SK-N-DZ (cell line): ENCODE measurements at places on chromosomes 1 and 21.
A peak's percentile ranks its signal among the peaks of the same experiment; 100 is the strongest.

DNA sequence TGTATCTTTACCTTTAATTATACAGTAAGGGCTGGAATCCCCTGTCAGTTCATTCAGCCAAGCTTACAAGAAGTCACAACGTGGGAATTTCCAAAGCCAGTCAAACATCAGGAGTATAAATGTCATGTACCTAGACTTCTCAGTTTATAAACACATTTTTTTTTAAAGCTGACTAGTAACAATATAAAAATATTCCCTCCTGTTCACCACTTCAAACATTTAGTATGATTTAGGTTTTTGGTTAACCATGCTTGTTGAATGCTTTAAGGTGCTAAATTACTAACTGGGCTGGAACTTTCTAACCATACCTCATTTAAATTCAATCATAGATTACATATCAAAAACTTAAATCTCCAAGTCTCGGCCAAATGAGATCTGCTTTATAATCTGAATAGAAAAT lies 44.0 kb downstream of the JAK1 start:
- DNase-seq = no peak

DNA sequence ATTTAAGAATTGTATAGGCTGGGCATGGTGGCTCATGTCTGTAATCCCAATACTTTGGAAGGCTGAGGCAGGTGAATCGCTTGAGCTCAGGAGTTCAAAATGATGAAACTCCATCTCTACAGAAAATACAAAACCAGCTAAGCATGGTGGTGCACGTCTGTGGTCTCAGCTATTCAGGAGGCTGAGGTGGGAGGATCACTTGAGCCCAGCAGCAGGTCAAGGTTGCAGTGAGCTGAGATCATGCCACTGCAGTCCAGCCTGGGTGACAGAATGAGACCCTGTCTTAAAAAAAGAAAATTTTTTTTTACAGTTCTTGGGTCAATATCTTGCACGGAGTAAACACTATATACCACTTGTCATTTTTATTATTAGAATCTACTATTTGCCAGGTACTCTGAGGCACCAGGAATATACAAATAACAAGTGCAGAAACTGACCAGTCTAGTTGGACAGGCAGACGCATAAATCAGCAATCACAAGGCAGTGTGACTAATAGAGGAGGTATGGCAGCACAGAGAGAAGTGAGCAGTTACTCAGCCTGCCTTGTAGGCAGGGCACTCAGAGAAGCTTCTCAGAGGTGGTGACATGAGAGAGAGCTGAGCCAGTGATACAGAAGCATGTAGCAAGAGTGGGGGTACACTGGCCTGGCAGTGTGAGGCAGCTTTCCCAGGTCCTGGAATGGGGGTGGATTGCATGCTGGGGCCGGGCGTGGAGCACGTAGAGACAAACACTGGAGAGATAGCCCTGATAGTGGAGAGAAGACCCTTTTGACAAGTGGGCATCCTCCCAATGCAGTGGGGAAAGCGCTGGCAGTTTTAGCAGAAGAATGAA lies 8.0 kb downstream of the PHLDA3 start:
- no peak for DNase-seq

- no peak for DNase-seq
These were observed 17.7 kb downstream of the TUT4 start for GRCh38 chr1:52534928-52535764.

- no peak for DNase-seq
These were observed 301.4 kb upstream of the ADAMTS5 start for GRCh38 chr21:27268290-27268689.

GRCh38 chr21:46119637-46120271 lies 21.8 kb downstream of the COL6A2 start:
- no peak for DNase-seq

DNA sequence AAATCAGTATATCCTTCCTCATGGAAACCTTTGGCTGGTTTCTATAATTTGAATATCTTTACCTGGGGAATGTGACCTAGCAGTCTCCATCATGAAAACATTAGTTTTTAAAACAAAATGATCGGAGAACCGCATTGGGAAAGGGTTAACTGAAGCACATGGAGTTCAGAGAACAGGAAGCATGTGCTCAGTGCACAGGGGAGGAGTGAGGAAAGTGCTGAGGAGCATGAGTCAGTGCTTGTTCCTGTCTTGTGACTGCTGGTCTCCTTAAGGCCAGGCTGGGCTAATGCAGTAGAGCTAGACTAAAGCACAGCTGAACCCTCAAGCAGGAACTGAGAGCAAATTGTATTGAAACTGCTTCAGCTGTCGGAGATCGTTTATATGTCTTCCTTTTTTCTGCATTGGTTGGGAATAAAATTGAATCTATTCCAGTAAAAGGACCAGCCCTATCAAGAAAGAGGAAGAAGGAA lies 5.8 kb downstream of the IFI16 start:
- no peak for DNase-seq

DNA sequence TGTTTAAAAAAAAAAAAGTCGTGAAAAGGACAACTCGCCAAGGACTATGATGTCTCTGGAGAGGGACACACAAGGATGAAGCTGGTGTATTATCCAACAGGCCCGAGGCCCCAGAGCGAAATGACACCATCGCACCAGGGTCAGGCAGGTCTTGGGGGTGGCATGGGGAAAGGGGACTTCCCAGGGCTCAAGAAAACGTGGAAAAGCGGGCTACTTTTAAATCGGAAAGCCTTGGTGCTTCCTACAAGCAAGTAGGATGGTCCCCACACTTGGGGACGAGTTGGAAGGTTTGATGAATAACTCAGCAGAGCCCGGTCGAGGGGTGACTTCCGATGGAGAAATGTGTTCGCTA lies 505 bp upstream of the GNPAT start:
- DNase-seq = no peak

- no peak for DNase-seq
These were observed 115.4 kb upstream of the TIAM1 start for GRCh38 chr21:31459457-31459856.

GRCh38 chr1:28259934-28260802 lies 850 bp downstream of the SESN2 start:
- peak; percentile 81 for DNase-seq

DNA sequence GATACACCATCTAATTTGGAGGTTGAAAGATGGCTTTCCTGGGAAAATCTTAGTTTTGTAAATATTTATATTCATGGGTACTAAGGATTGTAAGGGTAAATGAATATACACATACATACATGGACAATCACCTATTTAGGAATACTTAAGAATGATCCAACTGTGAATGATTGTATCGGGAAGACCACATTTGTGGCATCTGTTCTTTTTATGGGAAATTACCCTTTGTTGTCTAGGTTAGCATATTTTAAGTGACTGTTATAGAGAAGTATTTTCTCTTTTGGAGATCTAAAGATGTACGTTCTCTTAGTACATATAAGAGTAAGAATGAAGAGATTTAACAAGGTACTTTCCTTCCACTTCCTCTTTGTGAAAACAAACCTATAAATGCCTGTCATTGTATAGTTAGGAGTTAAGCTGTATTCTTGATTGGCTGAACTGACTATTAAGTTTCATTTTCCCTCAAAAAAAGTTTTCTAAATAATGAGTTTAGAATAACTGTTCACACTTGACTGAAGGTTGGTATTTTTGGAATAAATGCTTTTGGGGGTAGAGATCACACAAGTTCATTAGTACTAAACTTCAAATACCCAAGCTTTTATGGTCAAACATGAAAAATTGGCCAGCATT lies 26.7 kb downstream of the SNX7 start:
- no peak for DNase-seq

DNA sequence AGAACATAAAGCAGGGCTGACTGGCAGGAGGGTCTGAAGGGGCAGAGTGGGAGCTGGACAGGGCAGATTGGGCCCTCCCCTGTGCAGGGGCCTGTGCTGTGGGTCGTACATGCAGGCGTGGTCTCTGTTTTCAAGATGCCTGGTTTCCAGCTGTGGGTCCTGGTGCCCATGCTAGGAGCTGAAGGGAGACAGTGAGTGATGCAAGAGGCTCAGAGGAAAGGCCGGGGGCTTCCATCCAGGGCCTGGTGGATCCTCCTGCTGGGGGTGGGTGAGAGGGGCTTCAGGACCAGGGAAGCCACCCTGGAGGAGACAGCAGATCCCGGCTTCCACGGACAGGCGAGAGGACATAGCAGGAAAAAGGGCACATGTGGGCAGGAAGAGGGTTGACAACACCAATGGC lies 349.0 kb upstream of the VAMP3 start:
- DNase-seq = no peak

DNA sequence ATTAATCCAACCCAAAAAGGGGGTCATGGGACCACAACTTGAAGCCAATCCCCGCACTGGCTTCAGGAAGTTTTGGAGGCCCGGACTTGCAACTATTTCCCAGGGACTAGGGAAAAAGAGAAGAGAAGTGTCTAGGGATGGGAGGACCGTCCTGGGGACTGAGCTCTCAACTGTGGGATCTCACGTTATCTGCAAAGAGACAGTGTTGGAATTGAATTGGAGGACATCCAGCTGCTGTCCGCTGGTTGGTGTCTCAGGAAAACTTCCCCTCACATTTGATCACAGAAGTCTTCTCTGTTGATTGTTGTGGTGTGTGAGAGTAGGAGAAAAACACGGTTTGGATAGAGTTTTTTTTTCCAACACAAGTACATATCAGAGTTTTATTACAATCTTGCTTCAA lies 46.2 kb upstream of the CITED4 start:
- no peak for DNase-seq

DNA sequence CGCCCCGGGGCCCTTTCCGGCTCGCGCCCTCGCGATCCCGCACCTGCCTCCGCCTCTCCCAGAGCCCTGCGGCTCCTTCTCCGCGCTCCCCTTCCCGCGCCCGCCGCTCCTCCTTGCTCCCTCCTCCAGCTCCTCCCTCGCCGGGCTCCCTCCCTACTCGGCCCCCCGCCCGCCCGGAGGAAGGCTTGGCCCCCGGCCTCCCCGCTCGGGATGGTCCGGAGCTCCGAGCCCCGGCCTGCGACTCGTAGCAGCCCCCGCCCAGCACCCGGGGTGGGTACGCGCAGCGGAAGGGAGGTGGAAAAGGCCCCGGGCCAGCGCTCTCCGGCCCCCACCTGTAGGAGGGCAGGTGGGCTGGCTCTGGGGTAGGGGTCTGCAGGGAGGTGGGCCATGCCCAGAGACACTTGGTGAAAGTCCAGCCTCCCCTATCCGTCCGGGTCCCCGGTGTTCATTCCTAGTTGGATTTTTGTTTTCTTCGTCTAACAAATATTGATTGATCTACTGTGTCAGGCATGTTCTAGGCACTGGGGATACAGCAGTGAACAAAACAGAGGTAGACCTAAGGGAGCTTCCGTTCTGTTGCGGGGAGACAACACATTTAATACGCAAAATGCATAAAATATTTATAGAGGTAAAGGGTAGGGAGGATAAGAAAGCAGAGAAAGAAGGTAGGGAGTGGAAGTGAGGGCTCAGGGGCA lies at the start of gene HTR1D:
Gene HTR1D, minus strand, starts transcription at position 82 of the 695 bp plus-strand sequence. CDS start 23,283 bp downstream, outside the sequence.
- DNase-seq = no peak

- DNase-seq = no peak
These were observed 289.6 kb upstream of the PROX1 start for GRCh38 chr1:213698092-213698702.

DNA sequence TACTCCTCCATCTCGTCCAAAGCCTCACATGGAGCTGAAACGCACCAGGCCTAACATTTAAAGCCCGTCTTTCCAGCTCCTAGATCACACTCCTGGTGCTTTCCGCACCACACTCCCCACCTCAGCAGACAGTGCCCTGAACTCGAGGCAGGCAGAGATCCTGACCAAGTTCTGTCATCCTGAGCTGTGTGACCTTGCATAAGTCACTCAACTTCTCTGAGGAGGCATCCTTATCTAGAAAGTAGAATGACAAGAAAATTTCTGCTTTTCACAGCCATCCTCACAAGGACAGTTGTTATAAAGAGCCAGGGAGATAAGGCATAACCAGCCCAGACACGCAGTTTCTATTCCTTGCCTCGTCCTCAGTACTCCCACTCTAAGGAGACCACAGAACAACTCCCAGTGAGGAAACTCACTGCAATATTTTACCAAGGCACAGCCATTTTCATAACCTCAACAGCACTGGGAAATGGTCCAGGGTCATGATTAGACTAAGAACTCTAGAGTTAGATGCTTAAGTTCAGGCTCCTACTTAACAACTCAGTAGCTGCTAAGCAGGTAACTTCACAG lies 3.1 kb downstream of the LRP8 start:
- no peak for DNase-seq

DNA sequence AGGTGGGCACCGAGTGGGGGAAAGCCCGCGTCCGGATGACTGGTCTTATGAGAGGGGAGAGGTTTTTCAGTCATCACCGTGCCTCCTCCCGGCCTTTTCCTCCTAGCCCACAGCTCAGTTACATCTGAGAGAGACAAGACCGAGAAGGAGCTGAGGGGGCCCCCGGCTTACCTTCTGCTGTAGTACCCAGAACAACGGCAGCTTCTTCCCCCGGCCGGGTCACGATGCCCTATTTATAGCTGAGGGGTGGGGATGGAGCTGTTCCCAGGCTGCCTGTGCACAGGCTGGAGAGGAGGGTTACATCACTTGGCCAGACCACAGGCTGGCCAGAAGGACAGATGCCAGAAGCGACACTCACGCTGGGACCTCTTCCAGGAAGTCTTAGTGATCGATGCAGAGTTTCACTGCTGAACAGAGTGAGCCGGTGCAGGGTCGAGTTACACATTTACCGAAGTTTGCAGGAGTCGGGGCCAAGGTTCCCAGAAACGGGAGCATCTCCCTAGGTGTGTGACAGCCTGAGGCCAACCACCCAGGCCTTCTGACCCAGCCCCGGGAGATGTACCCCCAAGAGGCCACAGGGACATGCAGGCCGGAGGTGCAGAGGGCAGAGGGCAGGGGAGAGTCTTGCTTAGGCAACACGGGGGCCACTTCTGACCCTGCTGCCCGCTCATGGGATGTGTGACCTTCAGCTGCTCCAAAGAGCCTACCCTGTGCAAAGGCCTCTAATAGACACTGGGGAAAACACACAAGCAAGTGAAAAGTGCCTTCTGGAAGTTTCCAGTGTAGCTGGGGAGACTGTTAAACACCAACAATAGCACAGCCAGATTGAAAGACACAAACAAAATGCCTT lies at the start of gene AGT:
Gene AGT, minus strand, starts transcription at position 208 of the 850 bp plus-strand sequence. CDS start 3,299 bp downstream, outside the sequence.
- no peak for DNase-seq

GRCh38 chr1:5847013-5847659 lies 145.1 kb downstream of the NPHP4 start:
- no peak for DNase-seq

GRCh38 chr1:110060034-110060661 lies 10.3 kb downstream of the ALX3 start:
- DNase-seq = peak; percentile 40

DNA sequence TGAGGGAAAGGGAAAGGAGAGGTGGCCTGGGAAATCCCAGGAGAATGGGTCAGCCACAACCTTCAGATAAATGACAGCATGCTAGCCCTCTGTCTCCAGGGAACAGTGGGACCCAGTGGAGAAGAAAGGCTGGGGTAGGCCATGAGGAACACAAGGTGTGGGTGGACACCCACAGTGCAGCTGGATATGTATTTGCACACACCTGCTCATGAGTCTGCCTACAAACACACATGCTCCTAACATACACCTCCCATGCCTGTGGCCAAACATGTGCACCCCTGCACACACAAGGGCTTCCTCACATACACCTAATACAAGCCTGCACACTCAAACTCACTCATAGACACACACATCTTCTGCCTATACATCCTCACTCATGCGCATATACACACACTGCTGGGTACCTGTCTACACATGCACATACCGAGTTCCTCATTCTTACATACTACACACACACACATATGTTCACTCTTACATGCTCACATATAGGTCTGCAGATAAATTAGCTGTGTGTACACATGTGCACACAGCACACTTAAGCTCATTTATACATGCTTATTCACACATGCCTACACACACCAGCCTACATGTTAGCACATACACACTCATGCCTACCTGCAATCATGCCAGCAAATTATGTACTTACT lies 3.6 kb downstream of the C1orf216 start:
- DNase-seq = no peak

- no peak for DNase-seq
These were observed 109.6 kb downstream of the SLC45A1 start for GRCh38 chr1:8427493-8427892.
